ENCODE measurements at places on chromosomes 1 and 21.

- no peak for DNase-seq
These were observed 6.6 kb upstream of the FCGR2A start for GRCh38 chr1:161498646-161499045.

DNA sequence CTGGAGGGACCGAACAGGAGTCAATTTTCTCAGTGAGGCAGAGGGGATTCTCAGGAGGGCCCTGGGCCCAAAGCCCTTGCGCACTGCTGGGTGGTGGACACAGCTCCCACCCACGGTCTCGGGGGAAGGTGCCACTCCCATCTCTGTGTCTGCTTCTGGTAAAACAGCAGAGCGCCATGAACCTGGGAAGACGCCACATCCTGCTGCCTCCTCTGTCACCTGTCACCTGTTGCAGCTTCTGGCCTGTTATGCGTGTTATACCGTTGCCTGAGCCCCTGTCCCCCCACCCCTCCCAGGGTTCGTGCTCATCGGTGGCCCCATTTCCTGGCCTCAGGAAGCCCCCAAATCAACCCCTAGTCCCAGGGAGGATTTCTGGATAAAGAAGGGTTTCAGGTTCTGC lies 125.8 kb upstream of the AJAP1 start:
- DNase-seq: no peak

- no peak for DNase-seq
These were observed 281.6 kb downstream of the PLA2G4A start for GRCh38 chr1:187110351-187110750.

GRCh38 chr1:62513013-62513412 lies 76.2 kb downstream of the USP1 start:
- no peak for DNase-seq

GRCh38 chr1:94235189-94236012 lies 2.0 kb downstream of the ARHGAP29 start:
- no peak for DNase-seq

GRCh38 chr21:41964171-41964570 lies 10.4 kb upstream of the C2CD2 start:
- DNase-seq: no peak

DNA sequence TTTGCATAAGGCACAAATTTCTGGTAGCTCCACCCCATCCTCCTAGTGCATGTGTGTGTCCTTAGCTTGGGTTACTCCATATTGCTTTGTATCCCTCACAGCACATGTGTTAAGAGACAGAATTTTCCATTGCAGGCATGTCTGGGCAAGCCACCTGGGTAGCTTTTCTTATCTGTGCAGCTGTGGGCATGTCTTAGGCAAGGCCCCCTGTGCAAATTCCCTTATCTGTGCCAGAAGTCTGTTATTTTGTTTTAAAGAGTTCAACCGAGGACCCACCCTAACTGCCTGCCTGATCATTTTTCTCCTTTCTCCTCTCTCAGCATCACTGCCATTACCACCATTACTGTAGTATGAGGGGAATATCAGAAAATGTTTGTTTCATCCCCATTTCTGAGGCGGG lies 131.9 kb downstream of the CYYR1 start:
- peak; percentile 63 for DNase-seq

- peak; percentile 47 for DNase-seq
These were observed 16.7 kb downstream of the KDM1A start for GRCh38 chr1:23035823-23036452.

All from NCI-H2171 treated with DMSO at 0.1 percent for 48 hours (cell line).